HFFc6 (cell line): ENCODE measurements at places on chromosomes 4 and X. TPM values are rescaled to one million over a fixed set of nuclear protein-coding genes. Genes with fewer than 3 reads are reported as not detected.
A peak's percentile ranks its signal among the peaks of the same experiment; 100 is the strongest.

- DNase-seq, result peak; percentile 58
Observed at GRCh38 chr4:176778491-176778890, 14.2 kb downstream of the VEGFC start.

HNRNPD gene
- total RNA-seq, result 147 to 220 TPM (median 186 TPM) in 3 replicates

DNA sequence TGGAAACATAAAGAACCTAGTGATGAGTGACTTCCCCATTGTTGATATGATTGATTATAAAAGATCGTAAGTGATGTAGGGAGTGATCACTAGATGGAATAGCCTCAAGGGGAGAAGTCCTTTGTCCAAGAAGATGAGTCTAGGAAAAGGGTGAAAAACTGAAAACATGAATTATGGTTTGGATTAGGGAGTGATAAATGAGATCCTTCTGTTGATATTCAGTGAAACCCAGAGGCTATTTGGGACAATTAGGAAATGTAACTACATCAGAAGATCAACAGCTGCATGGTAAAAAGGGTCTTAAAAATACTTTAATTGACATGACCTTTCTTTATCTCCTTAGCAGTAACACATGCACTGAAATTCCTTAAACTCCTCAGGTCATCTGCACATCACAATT lies 124.0 kb upstream of the UNC5C start:
- DNase-seq, result no peak

GRCh38 chrX:2642791-2643190 lies 48.3 kb upstream of the CD99 start:
- no peak for DNase-seq

DNA sequence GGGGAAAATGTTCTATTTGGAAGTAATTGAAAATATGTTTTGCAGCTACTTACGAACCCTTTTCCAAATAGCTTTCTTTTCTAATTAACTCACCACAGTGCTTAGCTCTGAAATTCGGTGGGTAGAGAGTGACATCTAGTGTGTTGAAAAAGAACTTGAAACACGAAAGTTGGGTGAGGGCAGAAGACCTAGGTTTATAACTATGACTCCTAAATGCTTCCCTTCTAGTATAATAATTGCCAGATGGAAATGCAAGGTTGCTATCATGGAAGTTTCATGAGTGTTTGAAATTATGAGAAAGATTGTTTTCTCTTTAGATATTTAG lies 77.3 kb upstream of the NOCT start:
- peak; percentile 43 for DNase-seq

GRCh38 chr4:143372093-143372915 lies 35.6 kb downstream of the GAB1 start:
- no peak for DNase-seq

SLITRK4 gene
- not detected in 3 replicates for total RNA-seq

ATP1B4 gene
- total RNA-seq, result not detected in 3 replicates

DNA sequence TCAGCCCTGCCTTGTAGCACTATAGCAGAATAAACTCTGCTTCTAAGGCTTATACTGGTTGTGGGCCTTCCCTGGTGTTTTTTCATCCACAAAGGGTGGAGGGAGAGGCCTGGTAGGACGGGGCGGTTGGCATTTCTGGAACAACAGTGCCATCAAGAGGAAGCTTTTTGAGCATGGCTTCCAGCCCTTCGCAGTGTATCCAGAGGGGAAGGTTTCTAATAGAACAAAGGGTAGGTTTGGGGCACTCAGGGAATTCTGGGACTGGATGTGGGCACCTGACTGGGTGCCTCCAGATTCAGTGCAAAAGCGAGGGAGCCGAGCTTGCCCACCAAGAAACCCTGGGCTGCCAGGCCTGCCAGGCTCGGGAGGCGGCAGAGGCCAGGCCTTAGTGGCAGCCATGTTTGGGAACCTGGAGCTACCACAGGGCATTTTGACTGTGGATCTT lies 229.6 kb upstream of the AGTR2 start:
- no peak for DNase-seq

- DNase-seq, result no peak
Observed at GRCh38 chr4:168797738-168798375, 212.2 kb downstream of the CBR4 start.

DNA sequence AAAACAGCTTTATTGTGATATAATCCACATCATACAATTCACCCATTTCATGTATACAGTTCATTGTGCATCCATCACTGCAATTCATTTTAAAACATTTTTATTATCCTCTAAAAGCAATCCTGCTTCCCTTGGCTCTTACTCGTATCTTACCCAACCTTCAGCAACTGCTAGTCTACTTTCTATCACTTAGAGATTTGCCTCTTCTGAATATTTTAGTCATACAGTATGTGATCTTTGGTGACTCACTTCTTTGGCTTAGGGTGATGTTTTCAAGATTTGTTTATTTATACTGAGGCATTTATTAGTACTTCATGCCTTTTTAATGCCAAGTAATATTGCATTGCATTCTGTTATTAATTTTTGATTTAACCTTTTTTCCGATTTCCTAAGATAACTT lies 15.0 kb upstream of the MSMO1 start:
- peak; percentile 62 for DNase-seq

MAGEB1 gene
- not detected in 3 replicates for total RNA-seq
